ENCODE measurements at places on chromosomes 5 and 9.
A peak's percentile ranks its signal among the peaks of the same experiment; 100 is the strongest.

DNA sequence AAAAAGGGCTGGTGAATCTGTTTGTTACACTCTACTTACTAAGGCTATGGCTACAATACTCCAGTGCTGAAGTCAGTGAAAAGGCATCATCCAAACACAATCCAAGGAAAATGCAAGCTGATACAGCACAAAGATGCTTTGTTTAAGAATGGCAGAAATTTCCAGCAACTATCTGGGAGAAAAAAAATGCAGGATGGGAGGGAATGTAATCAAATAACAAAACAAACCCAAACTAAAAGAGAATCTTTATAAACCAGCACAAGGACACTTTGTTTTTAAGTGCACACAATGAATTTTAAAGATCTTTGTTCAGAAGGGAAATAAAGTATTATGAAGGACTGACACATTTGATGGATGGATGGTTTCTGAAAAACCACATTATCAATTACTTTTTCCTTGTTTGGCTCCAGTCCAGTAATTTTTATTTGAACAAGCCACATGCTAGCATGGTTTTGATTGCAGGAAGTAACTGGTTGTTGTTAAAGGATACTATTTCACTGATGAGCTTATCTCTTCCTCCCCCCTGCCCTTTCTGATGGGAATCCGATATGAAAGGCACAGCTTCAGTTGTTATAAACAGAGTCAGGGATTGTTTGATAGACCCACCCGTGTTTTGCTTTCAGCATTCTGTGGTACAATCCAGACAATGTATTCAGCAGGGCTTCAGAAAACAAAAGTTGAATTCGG is 12.1 kb upstream of the TLE4 start:
- no peak for DNase-seq

- peak; percentile 79 for DNase-seq
These were observed at the start of gene ANGPTL2 for GRCh38 chr9:127122176-127123063. ANGPTL2 (minus strand) TSS chr9:127122635; CDS start chr9:127108731, 13,904 bp downstream.

DNA sequence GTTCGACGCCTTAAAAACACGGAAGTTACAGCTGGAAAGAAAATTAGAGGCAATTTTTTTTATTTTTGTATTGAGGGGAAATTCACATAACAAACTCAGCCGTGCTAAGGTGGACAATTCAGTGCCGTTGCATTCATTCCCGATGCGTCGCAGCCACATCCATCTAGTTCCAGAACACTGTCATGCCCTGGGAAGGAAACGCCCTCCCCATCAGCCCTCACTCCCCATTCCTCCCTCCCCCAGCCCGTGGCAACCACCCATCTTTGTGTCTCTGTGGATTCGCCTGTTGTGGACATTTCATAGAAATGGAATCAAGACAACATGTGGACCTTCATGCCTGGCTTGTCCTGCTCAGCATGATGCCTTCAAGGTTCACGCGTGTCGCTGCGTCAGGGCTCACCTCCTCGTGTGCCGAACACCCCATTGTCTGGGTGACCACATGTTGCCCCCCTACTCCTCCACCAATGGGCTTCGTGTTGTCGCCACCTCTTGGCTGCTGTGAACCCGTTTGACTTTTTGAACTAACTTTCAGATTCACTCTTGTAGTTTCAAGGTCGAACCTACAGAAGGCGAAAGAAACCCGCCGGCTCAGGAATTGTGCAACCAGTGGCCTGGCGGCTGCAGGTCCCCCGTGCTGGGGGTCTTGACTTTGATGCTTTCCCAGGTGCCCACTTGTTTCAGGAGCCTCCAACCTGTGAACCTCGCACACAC is 17.4 kb upstream of the CAMSAP1 start:
- DNase-seq = no peak

DNA sequence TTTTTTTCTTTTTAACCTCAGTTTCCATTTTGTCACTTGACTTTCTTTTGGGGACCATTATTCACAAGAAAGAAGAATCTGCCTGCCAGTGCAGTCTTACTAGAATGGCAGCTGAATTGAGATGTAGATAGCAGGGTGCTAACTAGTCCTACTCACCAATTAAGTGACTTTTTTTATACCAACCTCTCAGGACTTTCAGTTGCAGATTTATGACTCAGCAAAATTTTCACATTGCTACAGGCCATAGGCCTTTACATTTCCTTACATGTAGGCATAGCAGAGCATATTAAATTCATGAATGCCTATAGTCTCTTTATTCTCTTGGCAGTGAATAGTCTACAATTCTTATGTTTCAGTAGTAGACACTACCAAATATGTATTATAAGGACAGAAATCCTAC is 54.0 kb upstream of the FKTN start:
- DNase-seq = peak; percentile 37

DNA sequence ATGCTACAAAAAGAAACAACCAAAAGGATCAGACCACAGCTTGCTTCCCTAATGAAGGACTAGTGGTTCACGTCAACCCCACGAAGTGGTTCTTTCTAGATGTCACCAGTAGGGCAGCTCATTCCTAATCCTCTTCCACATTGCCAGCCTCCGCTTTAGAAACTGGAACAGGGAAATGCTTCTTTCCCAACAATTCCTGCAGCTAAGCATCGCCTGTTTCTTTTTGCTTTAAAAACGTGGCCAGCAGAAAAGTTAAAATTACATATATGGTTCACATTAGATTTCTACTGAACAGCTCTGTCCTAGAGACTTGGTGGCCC is 100.2 kb downstream of the MTX3 start:
- DNase-seq = no peak

Measured in suppressor macrophage treated with lipopolysaccharide for 4 hours (primary cell).